ENCODE measurements at places on chromosomes 4 and X.

- DNase-seq: no peak
These were observed 111.2 kb downstream of the TBL1X start for GRCh38 chrX:9576059-9576458.

DNA sequence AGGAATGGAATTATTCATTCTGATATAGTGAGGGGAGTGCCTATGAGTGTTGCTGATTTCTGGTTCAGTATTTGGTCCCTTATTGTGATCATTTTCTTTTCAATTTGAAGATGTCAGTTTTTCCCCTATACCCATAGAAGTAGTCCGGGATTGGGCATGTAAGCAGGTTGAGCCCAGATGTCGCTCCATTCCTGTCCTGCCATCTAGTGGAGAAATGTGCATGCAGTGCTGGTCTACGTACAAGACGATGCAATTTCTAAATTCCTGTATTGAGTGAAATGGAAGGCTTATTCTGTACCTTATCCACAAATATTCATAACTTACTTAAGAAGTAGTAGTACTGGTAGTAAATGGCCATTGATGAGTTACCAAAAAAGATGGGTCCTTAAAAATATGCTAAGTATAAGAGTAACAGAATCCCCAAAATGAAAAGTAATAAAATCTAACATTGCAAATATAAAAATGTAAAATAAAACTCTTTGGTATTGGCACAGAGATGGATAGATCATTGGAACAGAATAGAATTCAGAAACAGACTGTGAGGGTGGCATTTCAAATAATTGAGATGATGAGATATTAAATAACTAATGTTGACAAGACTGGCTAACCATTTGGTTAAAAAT, 60.9 kb downstream of the UGT8 start:
- DNase-seq: peak; percentile 83

- no peak for DNase-seq
These were observed 24.0 kb upstream of the TMEM255A start for GRCh38 chrX:120335289-120335688.

- DNase-seq: no peak
These were observed 8.1 kb downstream of the ETDB start for GRCh38 chrX:135112096-135112729.

DNA sequence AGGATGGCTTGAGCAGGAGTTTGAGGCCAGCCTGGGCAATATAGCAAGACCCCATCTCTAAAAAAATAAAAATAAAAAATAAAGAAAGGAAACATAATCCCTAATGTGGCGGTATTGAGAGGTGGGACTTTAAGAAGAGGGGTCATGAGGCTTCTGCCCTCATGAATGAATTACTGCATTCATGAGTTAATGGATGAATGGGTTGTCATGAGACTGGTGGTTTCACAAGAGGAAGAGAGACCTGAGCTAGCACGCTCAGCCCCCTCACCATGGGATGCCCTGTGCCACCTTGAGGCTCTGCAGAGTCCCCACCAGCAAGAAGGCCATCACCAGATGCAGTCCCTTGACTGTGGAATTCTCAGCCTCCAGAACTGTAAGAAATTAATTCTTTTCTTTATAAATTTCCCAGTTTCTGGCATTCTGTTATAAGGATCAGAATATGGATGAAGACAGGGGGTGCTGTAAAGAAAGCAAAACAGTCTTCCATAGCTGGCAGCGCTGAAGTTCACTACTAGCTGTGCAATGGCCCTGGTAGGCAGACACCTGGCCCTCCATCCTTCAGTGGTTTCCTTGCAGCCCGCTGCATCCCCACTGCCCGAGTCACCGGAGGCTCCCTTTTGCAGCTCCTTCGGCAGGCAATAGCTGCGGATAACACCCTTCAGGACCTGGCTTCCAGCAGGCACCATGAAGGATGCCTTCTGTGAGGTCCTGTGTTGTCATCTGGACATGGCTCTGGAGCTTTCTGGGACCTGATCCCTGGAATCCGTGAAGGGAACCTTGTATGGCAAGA, 44.8 kb upstream of the NSG1 start:
- DNase-seq: no peak

DNA sequence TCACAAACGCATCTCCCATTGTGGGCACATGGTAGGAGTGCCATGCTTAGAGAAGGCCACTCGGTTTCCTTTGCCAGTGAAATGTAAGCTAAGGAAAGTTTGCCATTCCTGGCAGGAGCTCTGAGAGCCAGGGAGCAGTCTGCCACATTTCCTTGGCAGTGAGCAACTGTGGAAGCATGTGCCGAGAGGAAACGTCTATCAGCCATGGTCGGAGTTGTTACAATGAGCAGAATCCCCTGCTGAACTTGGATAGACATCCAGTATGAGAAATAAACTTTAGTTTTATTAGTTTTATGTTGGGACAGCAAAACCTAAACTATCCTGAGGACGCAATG, 51.1 kb downstream of the ENOPH1 start:
- DNase-seq: no peak

GRCh38 chr4:12595986-12596385, 888.2 kb downstream of the RAB28 start:
- DNase-seq: no peak

DNA sequence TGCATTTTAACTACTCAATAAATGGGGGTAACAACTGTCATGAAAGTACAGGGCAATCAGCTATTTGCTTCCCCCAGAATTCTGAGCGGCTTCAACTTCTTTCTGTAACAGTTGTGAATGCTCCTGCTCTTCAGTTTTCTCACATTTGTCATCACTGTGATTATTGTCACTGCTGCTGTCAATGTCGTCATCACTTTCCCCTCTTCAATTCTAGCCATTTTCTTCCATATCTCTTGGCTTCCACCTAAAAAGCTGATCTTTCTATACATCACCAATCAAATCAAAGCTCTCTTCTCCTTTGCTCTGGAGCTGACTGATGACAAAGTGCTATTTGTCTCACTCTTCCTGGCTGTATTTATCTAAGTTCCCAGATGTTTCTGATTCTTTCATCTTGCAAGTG, 125.6 kb downstream of the COMMD8 start:
- DNase-seq: no peak

GRCh38 chr4:1225272-1226143, 23.4 kb downstream of the CTBP1 start:
- DNase-seq: no peak

DNA sequence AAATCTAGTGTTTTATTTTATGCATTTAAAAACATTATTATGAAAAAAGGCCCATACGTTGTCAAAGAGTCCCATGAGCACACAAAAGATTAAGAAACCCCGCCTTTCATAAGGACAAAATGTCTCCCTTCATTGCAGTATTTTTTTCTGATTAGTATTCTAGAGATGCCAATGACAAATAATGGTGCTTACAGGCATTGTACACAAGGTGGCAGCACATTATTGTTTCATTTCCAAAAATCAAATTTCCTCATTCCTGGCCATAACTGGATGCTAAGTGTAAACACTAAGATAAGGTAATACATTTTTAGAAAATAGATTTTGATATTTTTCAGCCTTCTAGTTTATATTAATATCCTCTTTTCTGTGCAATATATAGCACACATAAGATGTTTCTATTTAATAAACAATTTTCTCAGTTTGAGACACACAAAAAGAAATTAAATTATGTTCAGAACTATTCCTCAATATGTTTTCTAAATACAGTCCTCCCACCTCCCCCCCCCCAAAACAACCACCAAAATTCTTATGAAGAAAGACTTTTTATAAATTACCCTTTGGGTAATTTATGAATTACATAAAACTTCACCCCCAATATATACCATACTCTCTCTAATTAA, 47.7 kb downstream of the TIGD2 start:
- no peak for DNase-seq

DNA sequence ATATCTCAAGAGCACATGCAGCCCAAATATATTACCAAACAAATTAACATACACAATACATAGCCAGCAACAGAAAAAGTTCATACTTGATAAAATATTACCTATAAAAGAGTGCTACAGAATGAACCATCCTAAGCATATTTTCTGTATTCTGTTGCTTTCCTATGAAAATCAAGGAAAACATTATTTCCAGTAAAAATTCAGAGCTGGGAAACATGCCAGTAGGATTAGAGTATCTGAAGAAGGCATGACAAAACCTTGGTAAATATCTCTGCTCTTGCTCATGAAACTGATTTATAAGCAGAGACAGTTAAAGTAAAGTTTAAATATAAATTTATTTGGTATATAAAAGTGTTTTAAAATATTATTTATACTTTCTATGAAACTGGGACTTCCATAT, 599.7 kb downstream of the ARAP2 start:
- no peak for DNase-seq

- no peak for DNase-seq
These were observed 360.4 kb upstream of the NWD2 start for GRCh38 chr4:36884151-36884550.

DNA sequence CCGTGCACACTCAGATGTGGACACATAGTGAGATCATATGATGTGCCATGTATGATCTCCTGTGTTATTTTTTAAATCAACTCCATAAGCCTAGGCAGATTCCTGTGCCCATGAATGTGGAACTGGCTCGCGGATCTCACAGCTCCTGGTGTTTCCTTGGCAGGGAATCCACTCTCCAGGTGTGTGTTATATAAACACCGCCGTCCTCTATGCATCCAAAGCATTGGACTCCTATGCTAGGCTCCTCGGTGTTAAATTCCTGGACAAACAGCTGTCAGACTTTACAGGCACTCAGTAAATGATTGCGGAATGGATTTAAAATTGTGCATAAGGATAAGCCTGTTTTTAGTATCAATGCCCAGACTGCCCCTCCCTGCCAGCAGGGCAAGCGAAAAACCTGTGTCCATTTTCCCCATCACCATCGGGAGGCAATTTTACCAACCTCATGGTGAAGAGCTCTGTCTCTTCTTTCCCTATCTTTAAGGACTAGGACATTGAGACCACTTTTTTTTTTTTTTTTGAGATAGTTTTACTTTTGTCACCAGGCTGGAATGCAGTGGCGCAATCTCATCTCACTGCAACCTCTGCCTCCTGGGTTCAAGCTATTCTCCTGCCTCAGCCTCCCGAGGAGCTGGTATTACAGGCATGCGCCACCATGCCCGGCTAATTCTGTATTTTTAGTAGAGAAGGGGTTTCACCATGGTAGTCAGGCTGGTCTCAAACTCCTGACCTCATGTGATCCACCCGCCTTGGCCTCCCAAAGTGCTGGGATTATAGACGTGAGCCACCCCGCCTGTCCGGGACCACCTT, 23.6 kb upstream of the GPR78 start:
- DNase-seq: no peak

DNA sequence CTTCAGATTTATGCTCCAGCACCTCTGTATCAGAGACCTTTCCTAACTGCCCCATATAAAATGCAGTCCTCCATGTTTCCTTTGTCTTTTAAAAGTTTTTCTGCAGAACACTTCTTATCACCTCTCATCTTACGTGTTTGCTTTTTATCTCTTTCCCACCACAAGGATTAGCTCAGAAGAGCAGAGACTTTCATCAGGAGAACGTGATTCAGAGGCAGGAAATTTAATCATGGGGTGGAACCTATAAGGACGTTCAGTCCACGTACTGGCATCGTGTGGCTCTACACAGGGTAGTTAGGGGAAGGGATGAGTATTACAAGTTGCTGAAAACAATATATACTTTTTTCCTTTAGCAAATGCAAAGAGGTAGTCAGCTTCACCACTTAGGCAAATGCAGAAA, 98.7 kb downstream of the SORBS2 start:
- DNase-seq: no peak

GRCh38 chrX:127085939-127086338, 266.4 kb downstream of the PRR32 start:
- no peak for DNase-seq

GRCh38 chrX:22090181-22090580, 58.1 kb downstream of the PHEX start:
- DNase-seq: no peak

- DNase-seq: no peak
These were observed 33.4 kb downstream of the FRG1 start for GRCh38 chr4:189974056-189974455.

DNA sequence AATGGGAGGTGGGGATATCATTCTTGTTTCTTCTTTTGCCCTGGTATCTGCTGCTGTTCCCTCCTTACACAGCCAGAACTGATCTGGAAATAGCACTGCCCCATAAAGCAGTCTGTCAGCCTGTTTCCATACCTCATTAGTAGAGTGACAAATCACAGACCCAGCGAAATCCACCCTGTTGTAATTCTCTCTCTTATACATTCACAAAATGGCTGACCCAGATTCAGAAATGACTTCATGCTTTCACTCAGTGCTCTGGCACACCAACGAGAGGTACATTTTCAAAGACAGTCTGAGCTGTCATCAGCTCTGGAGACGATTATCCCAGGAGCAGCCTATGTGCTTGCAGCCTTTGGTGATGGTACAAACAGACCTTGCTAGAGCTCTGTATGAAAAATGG, 164.6 kb downstream of the AFF2 start:
- DNase-seq: no peak

DNA sequence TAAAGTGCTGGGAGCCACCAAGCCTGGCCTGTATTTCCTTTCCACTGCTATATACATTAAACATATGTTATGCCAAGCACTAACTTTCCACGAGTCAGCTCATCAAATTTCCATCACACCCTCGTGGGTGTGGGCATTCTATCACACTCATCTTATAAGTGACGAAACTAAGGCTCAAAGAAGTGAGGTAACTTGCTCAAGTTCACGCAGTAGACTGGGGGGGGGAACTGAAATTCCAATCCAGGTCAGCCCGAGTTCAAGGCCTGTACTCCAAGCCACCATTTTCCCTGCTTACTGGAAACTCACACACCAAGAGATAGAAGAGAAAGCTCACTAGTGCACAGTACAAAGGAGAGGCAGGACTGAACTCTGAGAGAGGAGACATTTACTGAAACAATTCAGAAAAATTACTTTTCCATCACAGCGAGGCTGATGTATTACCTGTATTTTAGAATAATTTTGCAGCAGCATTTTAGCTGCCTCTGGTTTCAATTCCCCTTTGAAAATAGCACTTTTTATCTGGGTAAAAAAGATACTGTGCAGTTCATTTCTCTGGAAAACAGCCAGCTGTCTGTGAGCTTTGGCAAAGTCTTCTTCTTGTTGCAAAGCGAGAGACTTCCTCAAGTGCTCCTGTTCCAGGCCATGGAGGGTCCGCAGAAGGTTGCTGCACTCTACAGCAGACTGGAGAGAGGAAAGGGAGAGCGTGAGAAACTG, 76.8 kb downstream of the EVC2 start:
- DNase-seq: no peak

DNA sequence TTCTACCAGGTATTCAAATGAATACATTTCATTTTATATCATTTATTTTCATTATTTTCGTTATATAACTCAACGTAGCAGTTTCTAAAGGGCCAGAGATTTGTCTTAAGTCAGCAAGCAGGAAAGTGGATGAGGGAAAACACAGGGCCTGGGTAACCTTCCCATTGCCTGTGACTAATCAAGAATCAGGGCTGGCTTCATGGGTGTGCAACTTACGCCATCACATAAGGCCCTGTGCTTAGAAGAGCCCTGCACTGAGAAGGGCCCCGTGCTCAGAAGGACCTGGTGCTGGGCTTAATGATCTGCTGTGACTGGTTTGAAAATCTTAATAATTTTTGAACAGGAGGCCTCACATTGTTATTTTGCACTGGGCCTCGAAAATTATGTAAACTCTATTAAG, 65.4 kb upstream of the FAM9C start:
- no peak for DNase-seq

DNA sequence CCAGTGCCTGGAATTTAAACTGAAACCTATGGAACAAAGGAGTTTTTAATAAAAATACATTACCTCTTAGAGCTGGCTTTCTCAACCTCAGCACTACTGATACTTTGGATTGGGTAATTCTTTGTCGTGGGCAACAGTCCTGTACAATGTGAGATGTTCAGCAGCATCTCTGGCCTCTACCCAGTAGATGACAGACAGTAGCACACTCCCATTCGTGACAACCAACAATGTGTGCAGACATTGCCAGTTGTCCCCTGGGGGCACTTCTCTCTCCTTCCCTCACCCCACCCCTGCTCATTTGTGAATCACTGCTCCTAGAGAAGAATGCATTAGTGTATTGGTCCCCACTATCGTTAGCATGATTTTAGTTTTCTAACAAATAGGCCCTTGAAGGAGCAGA, 16.2 kb downstream of the GPAT3 start:
- no peak for DNase-seq

All from anterior cingulate cortex (tissue), 58 donors.